Stimulated activated CD4-positive, alpha-beta T cell treated with anti-CD3 and anti-CD28 coated beads, Interleukin-12 subunit alpha, Interleukin-12 subunit beta, amount 100 ng/mL, for 4 hours (primary cell): ENCODE measurements at places on chromosomes 16 and 17.
A peak's percentile ranks its signal among the peaks of the same experiment; 100 is the strongest.

DNA sequence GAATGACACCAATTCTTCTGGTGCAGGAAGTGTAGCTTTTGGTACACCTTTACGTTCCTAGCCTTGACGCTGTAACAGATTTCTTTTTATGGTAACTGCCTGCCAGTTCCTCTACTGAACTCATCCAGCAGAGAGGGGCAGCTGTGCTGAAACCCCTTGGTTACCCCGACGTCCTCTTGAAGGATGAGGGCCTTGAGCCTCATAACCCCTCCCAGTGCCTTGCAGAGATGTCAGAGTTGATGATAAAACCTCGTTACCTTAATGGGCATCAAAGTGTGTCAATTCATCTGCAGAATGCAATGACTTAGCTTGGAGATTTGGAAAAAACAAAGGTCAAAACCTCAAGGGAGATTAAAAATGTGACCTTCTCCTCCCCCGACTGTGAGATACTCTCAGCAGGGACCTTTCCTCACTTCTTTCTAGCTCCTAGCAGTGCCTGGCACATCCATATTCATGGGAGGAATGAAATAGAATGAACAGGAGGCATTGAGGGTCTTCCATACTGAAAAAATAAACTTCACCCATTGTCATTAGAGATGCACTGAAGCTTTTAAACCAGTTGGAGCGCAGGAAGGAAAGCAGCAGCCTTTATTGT, 69.2 kb downstream of the SDR42E1 start:
- DNase-seq = no peak

DNA sequence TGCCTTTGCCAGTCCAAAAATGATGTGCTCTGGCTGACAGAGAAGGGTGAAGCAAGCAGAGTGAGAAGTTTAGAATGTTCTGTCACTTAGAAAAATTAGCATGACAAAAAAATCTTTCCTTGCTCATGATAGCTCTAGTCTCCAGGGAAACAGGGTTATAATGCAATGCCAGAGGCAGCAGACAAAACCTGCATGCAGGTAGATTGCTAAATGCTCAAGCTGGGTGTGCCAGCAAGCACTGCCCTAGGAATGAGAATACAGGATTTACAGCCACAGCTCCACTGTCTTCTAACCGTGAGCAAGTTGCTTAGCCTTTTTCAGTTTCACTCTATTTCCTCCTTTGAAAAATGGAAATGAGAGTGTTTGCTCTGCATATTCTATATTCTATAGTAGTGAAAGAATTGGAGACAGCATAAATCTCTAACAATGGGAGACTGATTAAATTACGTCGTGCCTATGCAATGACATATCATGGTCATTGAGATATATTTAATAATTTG, 516.6 kb upstream of the C16orf82 start:
- DNase-seq = no peak

DNA sequence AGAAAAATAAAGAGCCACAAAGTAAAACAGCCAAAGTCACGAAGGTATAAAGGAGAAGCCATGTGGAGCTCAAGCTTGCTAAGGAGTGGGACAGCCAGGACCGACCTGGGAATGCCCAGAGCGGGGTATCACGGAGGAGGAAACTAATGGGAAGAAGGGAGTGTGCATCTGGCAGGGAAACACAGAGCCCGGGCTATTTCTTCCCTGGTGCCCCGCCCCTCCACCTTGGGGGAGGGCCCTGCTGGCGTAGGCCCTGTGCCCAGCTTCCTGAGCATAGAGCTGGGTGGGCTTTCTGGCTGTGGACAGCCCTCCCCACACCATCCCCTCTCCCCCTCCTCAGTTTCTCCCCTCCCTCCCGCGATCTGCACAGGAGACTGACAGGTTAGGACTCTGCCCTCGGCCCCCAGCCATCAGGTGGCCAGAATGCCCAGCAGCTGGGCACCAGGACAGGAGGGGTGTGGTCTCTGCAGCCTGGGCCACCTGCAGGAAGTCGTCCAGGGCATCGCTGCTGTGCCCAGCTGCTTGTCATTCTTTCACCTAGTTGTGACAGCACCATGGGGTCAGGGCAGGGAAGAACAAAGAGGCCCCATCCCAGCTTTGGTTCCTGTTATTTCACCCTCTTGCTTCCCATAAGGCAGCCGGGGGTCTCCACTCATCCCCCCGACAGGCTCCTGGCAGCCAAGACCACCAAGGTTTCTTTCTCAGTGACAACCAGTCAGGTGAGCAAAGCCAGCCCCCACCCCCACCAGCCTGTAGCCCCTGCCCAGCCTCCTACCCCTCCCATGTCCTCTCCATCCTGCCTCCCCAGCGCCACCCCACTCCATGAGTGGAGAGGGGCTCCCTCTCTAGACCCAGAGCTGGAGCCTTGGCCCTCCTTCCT, 7.1 kb upstream of the DCAF7 start:
- no peak for DNase-seq

- DNase-seq = no peak
Measured at GRCh38 chr17:75573994-75574393, 13.6 kb upstream of the MYO15B start.

DNA sequence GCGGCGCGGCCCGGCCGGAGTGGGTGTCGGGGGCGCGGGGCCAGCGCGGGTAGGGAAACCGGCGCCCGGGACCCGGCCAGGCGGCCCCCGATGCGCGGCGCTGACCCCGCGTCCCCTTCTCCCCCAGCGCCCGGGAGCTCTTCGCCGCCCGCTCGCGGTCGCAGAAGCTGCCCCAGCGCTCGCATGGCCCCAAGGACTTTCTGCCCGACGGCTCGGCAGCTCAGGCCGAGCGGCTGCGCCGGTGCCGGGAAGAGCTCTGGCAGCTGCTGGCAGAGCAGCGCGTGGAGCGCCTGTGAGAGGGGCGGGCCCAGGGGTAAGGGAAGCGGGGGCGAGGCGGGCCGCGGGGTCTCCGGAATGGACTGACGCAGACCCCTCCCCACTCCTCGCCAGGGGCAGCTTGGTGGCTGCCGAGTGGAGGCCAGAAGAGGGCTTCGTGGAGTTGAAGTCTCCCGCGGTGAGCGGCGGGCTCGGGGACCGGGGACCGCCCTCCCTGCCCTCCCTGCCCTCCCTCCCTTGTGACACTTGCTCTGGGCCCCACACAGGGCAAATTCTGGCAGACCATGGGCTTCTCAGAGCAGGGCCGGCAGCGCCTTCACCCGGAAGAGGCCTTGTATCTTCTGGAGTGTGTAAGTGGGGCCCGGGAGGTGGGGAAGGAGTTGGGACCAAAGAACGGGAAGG, 430 bp downstream of the TSEN54 start:
- DNase-seq = peak; percentile 40

- DNase-seq = no peak
Measured at GRCh38 chr16:88363239-88363891, 19.4 kb upstream of the ZNF469 start.

- no peak for DNase-seq
Measured at GRCh38 chr17:42535155-42536047, 640 bp upstream of the NAGLU start.

DNA sequence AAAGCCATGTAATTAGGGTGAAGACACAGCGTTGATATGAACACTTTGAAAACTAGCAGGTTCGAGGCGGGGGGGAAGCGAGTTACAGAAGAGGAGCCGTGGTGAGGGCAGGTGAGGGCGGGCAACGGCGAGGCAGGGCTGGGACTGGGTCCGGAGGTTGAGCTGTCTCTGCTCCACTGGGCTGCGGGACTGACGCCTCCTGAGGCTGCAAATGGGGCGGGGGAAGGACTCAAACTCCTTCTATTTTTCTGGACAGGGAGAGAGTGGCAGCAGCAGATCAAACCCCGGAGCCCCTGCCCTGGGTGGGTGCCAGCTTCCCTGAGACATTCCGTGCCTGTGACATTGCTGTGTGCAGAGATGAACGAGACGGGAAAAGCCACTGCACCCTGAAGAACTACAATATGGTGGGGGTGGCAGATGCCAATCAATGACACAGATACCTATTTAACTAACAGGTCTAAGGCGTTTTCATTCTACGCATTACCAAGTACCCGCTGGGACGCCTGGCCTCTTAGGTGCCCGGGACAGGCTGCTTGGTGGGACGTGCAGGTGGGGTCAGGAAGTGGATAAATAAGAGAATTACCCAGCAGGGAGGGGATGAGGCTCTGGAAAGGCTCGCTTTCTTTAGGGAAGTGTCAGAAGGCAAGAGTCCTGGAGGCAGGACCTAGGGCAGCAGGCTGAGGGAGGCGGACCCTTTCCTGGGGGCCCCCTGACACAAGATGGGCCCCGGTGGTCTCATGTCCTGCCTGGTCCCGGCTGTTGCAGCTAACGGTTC, 30.4 kb downstream of the RPH3AL start:
- no peak for DNase-seq

DNA sequence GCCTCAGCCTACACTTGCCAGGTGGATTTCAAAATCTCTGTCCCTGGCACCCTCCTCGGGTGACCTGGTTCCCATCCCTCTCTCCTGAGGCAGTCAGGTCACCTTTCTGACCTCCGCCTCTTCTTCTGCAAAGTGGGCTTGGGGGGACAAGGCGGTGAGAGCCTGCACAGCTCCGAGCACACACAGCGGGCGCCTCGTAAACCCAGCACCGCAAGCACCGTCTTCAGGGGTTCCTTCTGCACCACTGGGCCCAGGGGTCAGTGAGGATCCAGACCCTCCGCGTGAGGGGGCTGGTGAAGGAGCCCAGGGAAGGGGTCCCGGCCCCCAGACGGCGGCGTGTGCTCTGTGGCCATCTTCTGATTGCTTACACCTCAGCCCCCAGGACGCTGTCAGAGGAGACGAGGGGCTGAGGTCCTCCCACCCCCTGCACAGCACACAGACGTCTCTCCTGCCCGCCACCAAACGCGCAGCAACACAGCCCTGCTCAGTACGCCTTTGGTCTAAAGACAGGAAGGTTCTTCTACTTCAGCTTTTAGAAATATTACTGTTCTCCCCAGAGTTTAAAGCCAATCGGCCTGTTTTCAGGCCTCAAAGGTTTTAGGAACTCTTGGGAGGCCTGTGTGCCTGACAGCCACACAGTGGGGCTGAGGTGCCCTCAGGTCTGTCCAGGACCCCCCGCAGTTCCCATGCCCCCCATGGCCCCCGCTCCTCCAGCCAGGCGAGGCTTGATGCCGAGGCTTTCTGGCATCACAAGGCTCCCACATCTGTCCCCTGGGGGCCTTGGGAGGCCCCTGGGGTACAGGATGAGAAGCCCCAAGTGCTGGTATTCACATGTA, 2.7 kb downstream of the CBFA2T3 start:
- DNase-seq = no peak

GRCh38 chr17:16329519-16330271, 23.6 kb downstream of the CENPV start:
- no peak for DNase-seq

DNA sequence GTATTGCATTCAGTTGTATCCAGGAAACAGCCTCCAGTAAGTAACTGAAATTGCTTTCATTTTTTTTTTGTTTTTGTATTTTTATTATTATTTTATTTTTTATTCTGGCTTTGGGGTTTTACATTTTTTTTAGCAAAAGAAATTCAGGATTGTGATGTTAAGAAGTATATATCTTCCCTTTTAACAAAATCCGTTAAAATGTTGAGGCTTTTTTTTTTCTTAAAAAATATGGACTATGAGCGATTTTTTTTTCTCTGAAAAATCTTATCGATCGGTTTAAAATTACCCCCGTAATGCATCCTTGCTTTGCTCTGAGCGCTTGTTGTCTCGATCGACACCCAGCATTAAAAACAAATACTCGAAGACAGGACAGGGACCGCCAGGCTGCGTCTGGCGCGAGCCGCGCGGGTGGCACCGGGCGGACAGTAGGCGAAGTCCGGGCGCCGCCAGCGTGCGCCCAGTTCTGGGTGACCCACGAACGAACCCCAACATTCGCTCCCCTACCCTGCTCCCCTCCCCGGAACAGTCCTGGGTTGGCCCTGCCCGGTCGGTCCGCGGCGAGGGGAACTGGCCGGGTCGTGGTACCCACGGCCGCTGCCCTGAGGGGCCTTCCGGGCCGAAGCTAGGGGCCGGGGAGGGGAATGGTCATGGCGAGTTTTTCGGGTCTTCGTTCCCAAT, 482 bp downstream of the BAHCC1 start:
- DNase-seq = no peak

DNA sequence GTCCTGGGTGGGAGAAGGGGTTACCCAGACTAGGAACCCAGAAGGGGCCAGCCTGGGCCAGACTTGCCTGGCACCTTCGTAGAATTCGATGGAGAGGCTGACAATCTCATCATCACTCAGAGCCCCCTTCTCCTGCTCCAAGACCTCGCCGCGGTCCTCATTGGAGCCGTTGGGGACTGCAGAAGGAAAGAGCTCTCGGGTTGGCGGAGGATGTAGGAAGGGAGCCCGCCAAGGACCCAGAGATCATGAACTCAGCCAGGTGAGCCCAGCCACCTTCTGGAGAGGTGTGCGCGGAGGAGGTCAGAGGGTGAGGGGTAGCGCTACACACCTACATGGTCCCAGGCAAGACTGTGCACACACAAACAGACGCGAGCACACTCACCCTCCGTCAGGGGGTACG, 8.5 kb downstream of the CISD3 start:
- no peak for DNase-seq

DNA sequence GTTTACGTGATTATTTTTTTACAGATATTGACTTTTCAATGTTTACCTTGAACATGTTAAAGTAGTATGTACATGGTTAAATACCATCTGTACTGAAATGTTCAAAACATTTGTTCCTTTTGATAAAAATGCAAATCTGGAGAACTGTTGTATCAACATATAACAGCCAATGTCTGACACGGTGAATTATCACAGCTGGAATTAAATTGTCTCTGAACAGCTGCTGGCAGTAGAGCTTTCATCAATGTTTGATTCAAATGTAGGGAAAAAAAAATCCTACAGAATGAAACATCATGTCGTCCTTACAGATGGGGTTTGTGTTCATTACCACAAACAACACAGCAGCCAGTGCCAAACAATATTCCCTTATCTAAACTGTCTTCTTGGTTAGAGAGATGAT, 79.9 kb downstream of the TOX3 start:
- no peak for DNase-seq

- DNase-seq = no peak
Measured at GRCh38 chr16:53414381-53414780, 19.9 kb upstream of the RBL2 start.

- DNase-seq = no peak
Measured at GRCh38 chr16:87254296-87254695, 62.9 kb downstream of the C16orf95 start.

- no peak for DNase-seq
Measured at GRCh38 chr17:74732042-74732867, 4.8 kb upstream of the RAB37 start.
